Naive thymus-derived CD8-positive, alpha-beta T cell (primary cell): ENCODE measurements at places on chromosomes 3 and 15. TPM values are rescaled to one million over a fixed set of nuclear protein-coding genes. Genes with fewer than 3 reads are reported as not detected.

Gene SLC9C1
- not detected for total RNA-seq

Gene SPG11
- total RNA-seq, result 138 TPM

Gene PRR20G
- not detected for total RNA-seq

Gene CCNB2
- total RNA-seq, result 0.52 TPM

Gene GOLGA6D
- total RNA-seq, result 0.19 TPM

Gene SEMA5B
- total RNA-seq, result 0.47 TPM

Gene ARPP19
- 134 TPM for total RNA-seq

Gene CADPS
- total RNA-seq, result not detected

Gene ANKRD63
- total RNA-seq, result 0.31 TPM

Gene CLDN18
- not detected for total RNA-seq

Gene IL20RB
- 3.6 TPM for total RNA-seq

Gene EPHA3
- total RNA-seq, result not detected

Gene EPB42
- total RNA-seq, result not detected

Gene DNAH12
- 0.65 TPM for total RNA-seq

Gene EFCC1
- total RNA-seq, result 0.69 TPM

Gene MITF
- total RNA-seq, result 0.23 TPM

Gene CYP8B1
- not detected for total RNA-seq

Gene SKOR1
- total RNA-seq, result 1.0 TPM

Gene ANKRD34C
- not detected for total RNA-seq

Gene SENP8
- 1.4 TPM for total RNA-seq

Gene STRIT1
- total RNA-seq, result not detected

Gene KLHL40
- total RNA-seq, result not detected

Gene GABRB3
- total RNA-seq, result not detected

Gene KBTBD13
- not detected for total RNA-seq

Gene HIGD2B
- 0.47 TPM for total RNA-seq

Gene LRRIQ4
- total RNA-seq, result 0.19 TPM

Gene MEF2A
- total RNA-seq, result 42.7 TPM

Gene CTXN2
- not detected for total RNA-seq

Gene THBS1
- total RNA-seq, result 3.8 TPM

Gene ZDHHC19
- total RNA-seq, result not detected

Gene CHRFAM7A
- not detected for total RNA-seq

Gene CYP1A1
- 0.27 TPM for total RNA-seq

Gene PIK3R4
- 36.9 TPM for total RNA-seq

Gene GOLGA8G
- total RNA-seq, result not detected

Gene PROK2
- not detected for total RNA-seq

Gene TMCO5A
- total RNA-seq, result not detected

Gene CRYGS
- 12.1 TPM for total RNA-seq

Gene PFN2
- total RNA-seq, result 21.3 TPM

Gene EXD1
- not detected for total RNA-seq

Gene NUSAP1
- total RNA-seq, result 2.5 TPM

Gene UBA7
- total RNA-seq, result 326 TPM

Gene ARPIN
- total RNA-seq, result not detected

Gene ARHGEF26
- total RNA-seq, result 0.22 TPM
